ENCODE measurements at places on chromosomes 11 and 22. TPM values are rescaled to one million over a fixed set of nuclear protein-coding genes. Genes with fewer than 3 reads are reported as not detected.

DNA sequence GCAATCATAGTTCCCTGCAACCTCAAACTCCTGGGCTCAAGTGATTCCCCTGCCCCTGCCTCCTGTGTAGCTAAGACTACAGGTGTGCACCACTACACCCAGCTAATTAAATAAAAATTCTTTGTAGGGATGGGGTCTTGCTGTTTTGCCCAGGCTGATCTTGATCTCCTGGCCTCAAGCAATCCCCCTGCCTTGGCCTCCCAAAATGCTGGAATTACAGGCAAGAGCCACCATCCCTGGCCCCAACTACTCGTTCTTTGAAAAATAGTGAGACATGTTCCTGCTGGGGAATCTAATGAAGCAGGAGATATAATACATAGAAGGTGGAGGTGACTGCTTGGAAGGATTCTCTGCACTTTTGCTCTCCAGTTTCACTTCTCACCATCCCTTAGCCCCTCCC is 40.1 kb upstream of the RFPL3 start:
- DNase-seq: no peak

Gene EXT2
- polyA plus RNA-seq: 72.4 TPM

- DNase-seq: no peak
Measured at GRCh38 chr11:131327421-131327820, 43.0 kb upstream of the NTM start.

Gene CELSR1
- polyA plus RNA-seq: 23.7 TPM

Gene LRRC4C
- polyA plus RNA-seq: 16.6 TPM

- no peak for DNase-seq
Measured at GRCh38 chr11:128552783-128553661, 34.3 kb downstream of the ETS1 start.

GRCh38 chr11:14229472-14229871 is 129.5 kb downstream of the RRAS2 start:
- DNase-seq: no peak

GRCh38 chr22:22712666-22713365 is 68.4 kb downstream of the GGTLC2 start:
- DNase-seq: no peak

Gene HOATZ
- polyA plus RNA-seq: 0.08 TPM

DNA sequence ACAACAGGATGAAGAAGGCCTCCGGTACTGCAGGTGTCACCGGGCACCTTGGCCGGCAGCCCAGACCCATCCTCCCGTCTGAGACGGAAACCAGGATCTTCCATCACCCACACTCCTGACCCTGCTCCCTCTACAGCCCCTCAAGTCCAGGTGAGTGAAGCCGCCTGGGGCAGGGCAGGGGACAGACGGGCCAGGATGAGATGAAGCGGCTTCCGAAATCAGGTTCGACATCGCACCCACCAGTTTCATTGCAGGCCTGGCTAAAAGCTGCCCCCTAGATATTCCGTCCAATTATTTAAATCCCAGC is 639.1 kb downstream of the TBC1D22A start:
- no peak for DNase-seq

DNA sequence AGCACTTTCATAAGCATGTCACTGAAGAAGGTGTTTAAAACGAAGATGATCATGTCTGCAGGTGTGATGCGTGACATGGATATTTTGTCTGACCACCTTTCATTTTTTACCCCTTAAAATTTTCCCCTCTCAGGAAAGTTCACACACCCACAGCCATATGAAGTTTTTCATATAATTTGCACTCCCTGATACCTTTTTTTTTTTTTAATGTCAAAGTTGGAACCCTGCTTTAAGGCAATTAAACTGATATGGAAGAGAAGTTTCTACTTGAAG is 104.6 kb downstream of the ATXN10 start:
- no peak for DNase-seq

DNA sequence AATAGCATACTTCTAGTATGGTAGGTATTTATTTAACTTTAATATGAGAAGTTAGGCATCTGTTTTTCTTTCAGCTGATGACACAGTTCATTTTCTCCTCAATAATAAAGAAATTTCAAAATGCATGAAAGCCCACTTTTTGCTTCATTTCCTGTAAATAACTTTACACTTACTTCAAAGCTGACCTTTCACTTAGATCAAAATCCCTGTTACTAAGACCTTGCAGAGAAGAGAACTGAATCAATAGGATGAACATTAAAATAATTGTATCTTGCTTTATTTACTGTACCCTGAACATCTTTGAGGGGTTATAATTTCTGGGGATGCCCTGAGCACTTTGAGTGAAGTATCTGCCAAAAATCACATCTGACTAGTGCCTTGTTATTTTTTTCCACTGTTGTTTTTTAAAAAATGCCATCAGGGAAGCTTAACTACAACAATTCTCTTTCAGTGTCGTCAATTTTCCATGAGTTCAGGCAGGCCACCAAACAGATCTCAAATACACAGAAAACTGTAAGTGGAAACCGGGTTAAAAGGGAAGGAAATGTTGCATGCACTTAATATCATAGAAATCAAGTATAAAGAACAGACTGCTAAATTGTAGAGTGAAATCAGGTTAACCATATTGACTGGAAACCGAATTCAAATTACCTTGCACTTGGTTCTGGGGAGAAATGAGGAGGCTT is 206.2 kb downstream of the MAML2 start:
- DNase-seq: no peak

GRCh38 chr22:37080838-37081237 is 28.7 kb downstream of the TMPRSS6 start:
- DNase-seq: no peak

GRCh38 chr11:126415669-126416420 is 60.4 kb downstream of the ST3GAL4 start:
- peak; percentile 64 for DNase-seq

GRCh38 chr22:39135092-39135896 is 17.2 kb downstream of the CBX7 start:
- DNase-seq: no peak

- DNase-seq: no peak
Measured at GRCh38 chr11:13269775-13270174, 7.8 kb upstream of the BMAL1 start.

- no peak for DNase-seq
Measured at GRCh38 chr11:73394416-73395296, 18.5 kb downstream of the RELT start.

GRCh38 chr11:130151196-130151595 is 8.4 kb upstream of the ST14 start:
- no peak for DNase-seq

- DNase-seq: no peak
Measured at GRCh38 chr11:94107363-94107762, 21.3 kb upstream of the PANX1 start.

Gene ACRV1
- 0.58 TPM for polyA plus RNA-seq

- DNase-seq: no peak
Measured at GRCh38 chr22:28711820-28712777, 29.5 kb downstream of the CHEK2 start.

- peak; percentile 13 for DNase-seq
Measured at GRCh38 chr11:74257959-74258553, 53.4 kb downstream of the P4HA3 start.

Measured in right renal cortex interstitium (tissue), 3 donors.